Right ventricle myocardium superior (tissue), 1 donor: ENCODE measurements at places on chromosomes 12 and 14. TPM values are rescaled to one million over a fixed set of nuclear protein-coding genes. Genes with fewer than 3 reads are reported as not detected.

DNA sequence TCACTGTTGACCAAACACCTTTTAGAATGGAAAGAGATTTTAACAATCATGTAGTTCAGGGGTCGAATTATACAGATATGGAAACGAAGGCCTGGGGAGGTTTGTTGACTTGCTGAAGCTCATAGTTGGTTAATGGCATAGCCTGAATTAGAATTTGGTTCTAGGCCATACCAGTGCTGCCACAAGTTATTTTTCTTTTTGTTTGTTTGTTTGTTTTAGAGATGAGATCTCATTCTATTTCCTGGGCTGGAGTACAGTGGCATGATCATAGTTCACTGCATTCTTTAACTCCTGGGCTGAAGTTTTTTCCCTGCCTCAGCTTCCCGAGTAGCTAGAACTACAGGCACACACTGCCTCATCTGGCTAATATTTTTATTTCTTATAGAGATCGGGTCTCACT, 25.4 kb upstream of the ALG10B start:
- DNase-seq, result no peak

DNA sequence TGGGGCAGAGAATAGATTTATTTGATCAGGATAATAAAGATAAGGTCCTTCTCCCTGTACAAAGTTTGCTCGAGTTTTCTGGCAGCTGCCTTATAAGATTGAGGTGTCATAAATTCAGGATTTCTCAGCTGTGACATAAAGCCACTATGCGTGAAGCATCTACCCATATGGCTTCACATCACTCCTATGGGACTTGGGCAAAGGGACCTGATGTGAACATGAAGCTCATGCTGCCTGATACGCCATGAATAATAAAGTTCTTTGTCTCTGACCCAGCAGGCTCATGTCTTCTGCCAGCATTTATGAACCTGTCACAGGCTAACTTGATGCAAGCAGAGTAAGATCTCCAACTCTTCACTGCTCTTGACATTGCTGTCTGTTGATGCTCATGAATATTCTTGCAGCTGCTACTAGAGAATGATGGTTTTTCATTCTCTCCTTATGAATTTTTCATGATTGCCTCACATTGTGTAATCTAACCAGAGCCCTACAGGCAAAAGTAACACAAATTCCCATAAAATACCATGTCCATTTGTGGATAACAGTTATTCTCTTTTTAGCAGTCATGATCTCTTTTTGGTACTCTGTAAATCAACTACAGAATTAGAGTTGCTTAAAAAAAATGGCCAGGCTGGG, 49.0 kb upstream of the CPNE8 start:
- DNase-seq, result no peak

The HOTAIR gene
- total RNA-seq, result not detected

DNA sequence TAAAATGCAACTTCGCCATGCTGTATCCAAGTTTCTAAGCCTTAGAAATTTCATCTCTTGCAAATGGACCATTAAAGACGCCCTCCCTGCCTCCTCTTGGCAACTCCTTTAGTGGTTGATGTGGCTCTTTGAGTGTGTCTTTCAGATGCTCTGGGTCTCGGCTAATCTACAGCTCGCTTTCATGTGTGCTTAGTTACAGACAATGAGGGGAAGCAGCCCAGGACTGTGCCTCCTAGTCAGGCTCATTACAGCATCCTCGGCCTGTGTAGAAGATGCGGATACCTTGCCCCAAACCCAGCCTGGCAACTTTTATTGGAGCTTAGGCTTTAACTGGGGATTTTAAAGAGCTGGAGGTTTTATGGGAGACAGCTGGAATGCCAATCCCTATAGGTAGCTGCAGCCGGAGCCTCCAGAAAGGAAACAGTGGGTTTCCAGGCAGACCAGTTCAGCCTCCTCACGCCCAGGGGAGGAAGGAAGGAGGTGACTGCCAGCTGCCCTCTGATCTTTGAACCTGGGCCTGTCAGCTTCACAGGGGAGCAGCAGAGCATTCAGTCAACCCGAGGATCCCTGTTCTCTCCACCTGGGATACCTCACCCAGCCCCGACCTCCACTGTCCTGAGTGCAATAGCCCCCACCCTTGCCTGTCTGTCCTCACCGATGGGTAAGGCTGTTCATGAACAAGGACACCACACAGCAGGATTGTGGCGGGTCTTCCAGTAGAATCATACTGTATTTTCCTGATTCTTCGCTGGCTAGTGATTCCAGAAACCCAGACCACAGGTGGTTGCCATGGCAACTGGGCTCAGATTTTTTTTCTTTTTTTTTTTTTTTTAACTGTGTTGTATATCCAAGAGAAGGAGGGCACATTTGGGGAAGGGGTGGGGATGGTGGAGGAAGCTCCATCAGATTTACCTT, 638.5 kb downstream of the MED13L start:
- no peak for DNase-seq
